ENCODE measurements at places on chromosomes 2 and 18.

DNA sequence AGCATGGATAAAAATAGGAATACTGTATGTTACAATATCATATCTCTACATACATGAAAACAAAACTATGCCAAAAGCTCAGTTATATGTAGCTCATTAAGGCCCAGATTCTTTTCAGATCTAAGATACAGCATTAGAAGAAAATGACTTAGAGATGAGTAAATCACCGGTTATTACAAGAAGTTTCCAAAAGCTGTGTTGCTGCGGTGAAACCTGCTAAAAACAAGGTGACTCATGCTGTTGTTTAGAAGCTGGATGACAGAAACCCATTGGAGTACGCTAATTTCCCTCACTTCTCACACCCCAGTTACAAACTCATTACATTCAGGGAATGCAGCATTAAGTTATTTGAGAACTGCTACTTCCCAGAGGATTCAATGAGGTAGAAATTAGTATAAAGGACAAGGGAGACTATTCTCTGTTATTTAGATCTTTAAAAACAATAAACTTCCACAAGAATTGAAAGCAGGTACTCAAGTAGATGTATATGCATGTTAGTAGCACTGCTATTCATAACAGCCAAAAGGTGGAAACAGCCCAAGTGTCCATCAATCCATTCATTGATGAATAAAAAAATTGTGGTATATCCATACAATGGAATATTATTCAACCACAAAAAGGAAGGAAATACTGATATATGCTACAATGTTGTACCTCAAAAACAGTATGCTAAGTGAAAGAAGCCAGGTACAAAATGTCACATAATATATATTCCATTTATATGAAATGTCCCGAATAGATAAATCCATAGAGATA, 32.6 kb downstream of the RBKS start:
- no peak for DNase-seq

GRCh38 chr2:230903231-230904150, 21.6 kb downstream of the GPR55 start:
- no peak for DNase-seq

DNA sequence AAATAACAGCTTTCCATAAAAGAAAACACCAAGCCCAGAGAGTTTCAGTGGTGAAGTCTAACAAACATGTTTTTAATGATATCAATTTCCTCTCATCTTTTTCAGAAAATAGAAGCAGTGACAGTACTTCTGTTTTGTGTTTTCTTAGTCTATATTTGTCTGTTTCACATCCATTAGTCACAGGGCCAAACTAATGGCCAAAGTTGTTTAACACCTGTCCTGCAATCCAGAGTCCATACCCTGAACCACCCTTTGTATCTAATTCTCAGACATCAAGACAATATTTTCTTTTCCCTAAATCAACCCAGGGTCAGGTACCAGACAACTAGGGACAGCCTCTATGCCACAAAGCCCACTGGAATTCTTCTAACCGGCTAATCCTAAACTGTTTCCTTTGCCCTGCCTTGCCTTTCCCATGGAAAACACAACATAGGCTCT, 25.9 kb downstream of the TMSB10 start:
- no peak for DNase-seq

DNA sequence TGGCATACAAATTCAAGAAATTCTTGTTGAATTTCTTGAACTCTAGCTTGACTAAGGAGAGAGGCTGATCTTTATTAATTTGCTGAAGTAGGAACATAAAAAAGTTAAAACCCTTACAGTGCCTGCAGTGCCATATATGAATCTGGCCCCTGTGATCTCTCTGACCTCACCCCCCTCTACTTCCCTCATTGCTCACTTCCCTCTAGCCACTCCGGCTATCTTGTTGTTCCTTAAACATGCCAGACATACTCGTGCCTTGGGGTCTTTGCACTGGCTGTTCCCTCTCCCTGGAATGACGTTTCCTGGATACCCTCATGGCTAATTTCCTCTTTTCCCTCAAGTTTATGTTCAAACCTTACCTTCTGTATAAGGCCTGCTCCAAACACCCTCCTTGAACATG, 246.3 kb upstream of the SIX2 start:
- DNase-seq: no peak

DNA sequence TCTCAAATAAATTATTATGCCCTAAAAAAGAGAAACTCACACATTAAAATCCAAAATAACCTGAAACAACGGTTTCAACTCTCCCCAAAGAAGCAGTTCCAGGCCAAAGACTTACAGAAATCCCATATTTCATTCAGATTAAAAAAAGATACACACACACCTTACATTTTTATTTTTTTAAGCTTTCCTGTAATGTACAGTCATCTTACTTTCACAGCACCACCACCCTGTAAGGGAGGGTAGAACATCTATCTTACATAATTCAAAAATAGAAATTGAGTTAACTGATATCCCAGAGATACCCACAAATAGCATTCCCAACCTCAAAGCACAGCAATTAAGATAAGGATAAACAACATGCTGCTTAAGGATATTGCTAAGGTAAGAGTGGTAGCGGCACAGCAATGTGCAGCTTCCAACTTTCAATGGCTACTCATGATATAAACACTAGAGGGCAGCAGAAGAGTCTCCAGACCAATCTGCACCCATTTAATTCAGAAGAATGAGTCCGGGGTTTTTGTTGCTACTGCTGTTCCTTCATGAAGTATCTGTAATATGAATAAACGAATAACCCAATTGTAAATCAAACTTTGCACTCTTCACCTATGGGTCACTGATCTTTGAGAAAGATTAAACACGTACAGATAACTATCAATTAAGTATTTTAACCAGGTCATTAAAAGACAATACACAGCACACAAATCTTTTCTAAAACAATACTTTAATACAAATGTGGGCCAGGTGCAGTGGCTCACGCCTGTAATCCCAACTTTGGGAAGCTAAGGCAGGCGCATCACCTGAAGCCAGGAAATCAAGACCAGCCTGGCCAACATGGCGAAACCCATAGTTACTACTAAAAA, 11.3 kb downstream of the GFPT1 start:
- no peak for DNase-seq

Data from activated T-cell treated with anti-CD3 and anti-CD28 coated beads for 1 hour (primary cell).